ENCODE measurements at places on chromosomes 13 and 19.

- DNase-seq: no peak
These were observed 185.8 kb upstream of the TSHZ3 start for GRCh38 chr19:31534786-31535657.

- DNase-seq: no peak
These were observed 7.9 kb downstream of the CFD start for GRCh38 chr19:867301-867793.

DNA sequence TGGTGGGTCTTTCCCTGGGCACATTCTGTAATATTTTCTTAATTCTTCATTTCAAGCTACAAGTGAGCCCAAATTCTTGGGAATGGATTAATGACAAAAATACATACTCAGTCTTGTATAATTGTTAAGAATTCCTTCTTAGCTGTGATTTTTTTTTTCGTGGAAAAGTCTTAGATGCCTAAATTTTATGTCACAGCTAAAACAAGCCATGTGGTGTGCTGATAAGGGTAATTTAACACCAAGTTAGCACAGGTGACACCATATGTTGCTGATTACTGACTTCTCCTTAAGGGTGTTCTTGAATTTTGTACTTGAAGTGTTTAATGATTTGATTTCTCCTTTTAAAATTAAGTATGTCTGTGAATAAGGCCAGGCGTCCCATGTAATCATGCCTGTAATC is 29.3 kb downstream of the WDFY2 start:
- no peak for DNase-seq

DNA sequence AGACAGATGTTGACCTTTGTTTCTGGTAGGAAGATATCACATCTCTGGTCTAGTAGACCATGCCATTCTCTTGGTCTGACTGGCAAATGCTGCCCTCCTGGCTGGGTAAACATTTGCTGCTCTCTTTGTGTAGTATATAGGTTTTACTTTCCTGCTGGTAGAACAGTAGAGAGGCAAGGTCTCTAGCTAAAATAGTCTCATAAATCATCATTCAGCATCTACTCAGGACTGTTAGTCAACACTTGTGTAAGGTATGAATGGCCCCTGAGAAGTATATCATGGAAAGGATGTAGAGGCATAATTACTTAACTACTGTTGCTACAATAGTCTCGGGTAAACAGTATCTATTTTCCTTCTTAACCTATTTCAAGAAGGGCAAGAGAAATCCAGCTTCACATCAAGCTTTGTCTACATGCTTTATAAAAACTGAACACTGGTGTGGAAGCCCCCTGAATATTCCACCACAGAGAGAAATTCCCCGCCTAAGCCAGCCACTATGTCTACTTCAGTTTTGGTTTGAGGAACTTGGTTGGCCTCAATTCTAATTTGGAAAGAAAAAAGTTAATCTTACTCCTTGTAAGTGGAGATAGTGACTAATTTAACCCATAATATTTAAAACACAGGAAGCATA is 18.4 kb upstream of the MYCBP2 start:
- no peak for DNase-seq
